ENCODE measurements at places on chromosomes 4 and X. TPM values are rescaled to one million over a fixed set of nuclear protein-coding genes. Genes with fewer than 3 reads are reported as not detected.
A peak's percentile ranks its signal among the peaks of the same experiment; 100 is the strongest.

DNA sequence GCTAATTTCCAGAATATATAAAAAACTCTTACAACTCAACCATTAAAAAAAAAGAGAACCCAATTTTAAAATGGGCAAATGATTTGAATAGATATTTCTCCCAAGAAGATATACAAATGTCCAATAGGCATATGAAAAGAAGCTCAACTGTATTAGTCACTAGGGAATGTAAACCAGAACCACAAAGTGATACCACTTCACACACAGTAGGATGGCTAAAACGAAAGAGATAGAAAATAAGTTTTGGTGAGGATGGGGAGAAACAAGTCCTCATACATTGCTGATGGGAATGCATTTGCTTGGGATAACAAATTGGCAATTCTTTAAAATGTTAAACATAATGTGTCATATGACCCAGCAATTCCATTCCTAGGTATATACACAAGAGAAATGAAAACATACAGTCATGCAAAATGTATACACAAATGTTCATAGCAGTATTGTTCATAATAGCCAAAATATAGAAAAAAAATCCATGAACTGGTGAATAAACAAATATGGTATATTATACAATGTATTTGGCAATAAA is 5.7 kb downstream of the TCEAL3 start:
- no peaks in the 10 kb centered on the region for H3K27me3 ChIP-seq
- H3K4me1 ChIP-seq: no peaks in the 10 kb centered on the region
- H3K27ac ChIP-seq: no peak overlapping the region
- no peak overlapping the region for H3K4me3 ChIP-seq

- no peak for DNase-seq
- no peak overlapping the region for H3K27ac ChIP-seq
- no peaks in the 10 kb centered on the region for H3K36me3 ChIP-seq
- H3K4me1 ChIP-seq: peaks cover 16% of the 10 kb centered on the region
- H3K4me3 ChIP-seq: no peak overlapping the region
These were observed 27.0 kb downstream of the PROM1 start for GRCh38 chr4:16056681-16057385.

DNA sequence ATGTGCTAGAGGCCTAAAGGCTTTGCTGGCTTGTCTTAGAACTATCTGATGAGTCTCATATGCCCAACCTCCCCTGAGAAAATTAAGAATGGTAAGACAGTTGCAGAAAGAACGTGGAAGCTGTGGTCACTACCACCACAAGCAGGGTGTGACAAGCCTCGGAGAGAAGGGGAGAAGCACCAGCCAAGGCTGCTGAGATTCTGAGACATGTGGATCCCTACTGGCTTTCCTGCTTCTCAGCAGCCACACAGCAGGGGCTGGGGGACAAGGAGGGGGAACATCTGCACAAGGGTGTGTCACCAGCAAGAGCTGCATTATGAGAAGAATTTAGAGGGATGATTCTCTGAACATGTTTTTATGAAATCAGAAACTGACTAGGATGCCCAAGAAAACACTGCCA is 19.4 kb downstream of the TAPT1 start:
- H3K4me3 ChIP-seq: no peak overlapping the region
- DNase-seq: no peak
- H3K27me3 ChIP-seq: no peaks in the 10 kb centered on the region
- H3K4me1 ChIP-seq: peaks cover 23% of the 10 kb centered on the region
- H3K27ac ChIP-seq: no peak overlapping the region
- peaks cover 20% of the 10 kb centered on the region for H3K36me3 ChIP-seq

GRCh38 chrX:15815779-15816437 is 25.6 kb downstream of the ZRSR2 start:
- H3K27ac ChIP-seq: no peak overlapping the region
- H3K4me1 ChIP-seq: peaks cover 10% of the 10 kb centered on the region
- H3K4me3 ChIP-seq: no peak overlapping the region
- peaks cover 53% of the 10 kb centered on the region for H3K36me3 ChIP-seq
- H3K27me3 ChIP-seq: no peaks in the 10 kb centered on the region
- DNase-seq: peak; percentile 29

DNA sequence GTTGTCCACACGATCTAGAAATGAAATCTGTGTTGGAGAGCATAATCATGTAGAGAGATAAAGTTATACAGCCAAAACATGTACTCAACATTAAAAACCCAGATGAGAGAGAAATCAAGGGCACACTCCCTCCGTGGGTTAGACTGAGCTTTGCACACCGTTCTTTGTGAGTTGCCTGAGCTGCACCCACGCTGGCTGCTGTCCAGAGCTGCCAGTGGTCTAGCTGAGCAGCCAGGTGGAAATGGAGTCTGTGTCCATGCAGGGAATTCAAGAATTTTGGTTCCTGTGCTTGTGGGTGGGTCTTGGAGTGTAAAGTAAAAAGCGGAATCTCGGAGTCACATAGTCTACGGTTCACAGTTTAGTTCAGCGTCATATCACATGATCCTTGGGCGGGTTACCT is 84.6 kb downstream of the GPR143 start:
- H3K36me3 ChIP-seq: no peaks in the 10 kb centered on the region
- no peaks in the 10 kb centered on the region for H3K4me1 ChIP-seq
- H3K27me3 ChIP-seq: no peaks in the 10 kb centered on the region
- no peak overlapping the region for H3K27ac ChIP-seq
- DNase-seq: no peak
- no peak overlapping the region for H3K4me3 ChIP-seq

DNA sequence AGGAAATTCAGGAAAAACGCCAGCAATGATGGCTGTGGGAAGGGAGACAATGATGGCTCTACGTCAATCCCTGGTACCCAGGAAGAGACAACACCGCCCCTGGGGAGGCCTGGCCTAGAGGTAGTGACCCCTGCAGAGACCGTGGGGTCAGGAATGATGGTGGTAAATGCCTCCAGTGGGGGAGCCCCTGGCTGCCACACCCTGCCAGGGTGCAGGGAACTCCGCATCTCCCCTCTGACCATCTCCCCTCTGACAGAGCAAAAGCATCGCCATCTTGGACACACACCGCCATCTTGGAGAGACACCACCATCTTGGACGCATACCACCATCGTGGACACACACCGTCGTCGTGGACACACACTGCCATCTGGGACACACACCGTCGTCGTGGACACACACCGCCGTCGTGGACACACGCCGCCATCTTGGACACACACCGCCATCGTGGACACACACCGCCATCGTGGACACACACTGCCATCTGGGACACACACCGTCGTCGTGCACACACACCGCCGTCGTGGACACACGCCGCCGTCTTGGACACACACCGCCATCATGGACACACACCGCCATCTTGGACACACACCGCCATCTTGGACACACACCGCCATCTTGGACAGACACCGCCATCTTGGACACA is 9.9 kb downstream of the ASMTL start:
- H3K27ac ChIP-seq: no peak overlapping the region
- DNase-seq: no peak
- no peaks in the 10 kb centered on the region for H3K4me1 ChIP-seq
- H3K4me3 ChIP-seq: no peak overlapping the region

- peaks cover 67% of the 10 kb centered on the region for H3K4me1 ChIP-seq
- no peak for DNase-seq
- no peaks in the 10 kb centered on the region for H3K36me3 ChIP-seq
- H3K27ac ChIP-seq: peak overlapping the region; percentile 52
- no peaks in the 10 kb centered on the region for H3K27me3 ChIP-seq
These were observed 30.0 kb downstream of the IRF2 start for GRCh38 chr4:184444215-184444952.

- H3K4me3 ChIP-seq: no peak overlapping the region
- no peak for DNase-seq
- no peak overlapping the region for H3K27ac ChIP-seq
These were observed 6.2 kb downstream of the TMEM131L start for GRCh38 chr4:153472122-153473037.

DNA sequence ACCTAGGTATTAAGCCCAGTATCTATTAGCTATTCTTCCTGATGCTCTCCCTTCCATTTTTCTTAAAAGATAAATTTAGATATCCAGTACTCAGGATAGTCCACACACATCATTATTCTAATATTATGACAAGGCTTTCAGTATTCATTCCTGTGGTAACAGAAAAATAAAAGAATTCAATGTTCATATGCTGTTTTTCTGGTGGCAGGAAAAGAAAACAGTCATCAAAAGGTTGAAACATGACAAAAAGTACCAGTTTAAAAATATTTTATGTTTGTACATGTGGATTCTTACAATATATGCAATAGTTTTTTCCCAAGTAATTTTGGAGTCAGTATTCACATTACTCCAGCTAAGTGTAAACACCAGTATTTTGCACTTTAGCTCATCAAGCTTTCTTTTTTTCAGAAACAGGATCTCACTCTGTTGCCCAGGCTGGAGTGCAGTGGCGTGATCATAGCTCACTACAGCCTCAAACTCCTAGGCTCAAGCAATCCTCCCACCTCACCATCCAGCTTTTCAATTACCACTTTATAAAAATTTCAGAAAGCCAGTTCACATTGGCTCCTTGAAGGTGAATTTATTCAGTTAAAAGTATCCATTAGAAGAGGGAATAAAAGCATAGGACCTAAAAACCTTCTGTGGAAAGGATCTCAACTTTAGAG is 2.3 kb downstream of the APBB2 start:
- H3K36me3 ChIP-seq: no peaks in the 10 kb centered on the region
- peaks cover 15% of the 10 kb centered on the region for H3K4me1 ChIP-seq
- peak overlapping the region; percentile 66 for H3K4me3 ChIP-seq
- DNase-seq: no peak
- peaks cover 4% of the 10 kb centered on the region for H3K27me3 ChIP-seq

DNA sequence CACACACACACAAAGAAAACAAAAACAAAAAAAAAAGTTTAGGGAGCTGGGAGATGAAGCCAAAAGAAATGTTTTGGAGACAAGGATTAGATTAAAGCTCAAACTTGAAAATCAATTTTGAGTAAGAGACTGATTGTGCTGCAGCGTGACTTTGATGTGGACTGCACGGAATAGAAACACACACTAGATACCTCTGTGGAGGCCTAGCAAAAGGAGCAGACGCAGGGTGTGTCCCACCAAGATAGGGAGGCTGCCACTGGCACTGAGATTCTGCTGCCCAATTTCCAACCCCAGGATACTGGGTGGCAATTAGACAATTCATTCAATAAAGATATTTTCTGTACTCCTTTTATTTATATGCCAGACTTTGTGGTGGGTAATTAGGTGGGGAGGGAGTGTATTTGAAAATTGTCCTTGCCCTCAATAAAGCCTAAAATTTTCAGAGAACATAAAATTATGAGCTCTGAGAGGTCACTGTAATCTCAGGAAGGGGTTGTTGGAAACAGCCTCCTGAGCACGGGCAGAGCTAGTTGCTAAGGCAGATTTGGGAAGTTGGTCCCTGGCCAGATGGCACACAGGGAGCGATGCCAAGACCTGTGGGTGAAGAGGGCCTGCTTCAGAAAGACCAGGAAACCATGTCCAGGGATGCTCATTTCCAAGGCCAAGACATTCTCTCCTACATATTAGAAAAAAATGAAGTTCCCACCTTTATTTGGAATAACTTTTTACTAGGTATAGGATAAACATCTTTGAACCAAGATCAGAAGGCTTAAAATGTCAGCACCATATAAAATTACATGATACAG is 1.9 kb upstream of the PPP3CA start:
- no peaks in the 10 kb centered on the region for H3K27me3 ChIP-seq
- H3K27ac ChIP-seq: no peak overlapping the region
- no peak for DNase-seq

GRCh38 chr4:131613824-131614216 is 1535.3 kb upstream of the PCDH10 start:
- H3K27me3 ChIP-seq: no peaks in the 10 kb centered on the region
- DNase-seq: no peak
- no peak overlapping the region for H3K27ac ChIP-seq

DNA sequence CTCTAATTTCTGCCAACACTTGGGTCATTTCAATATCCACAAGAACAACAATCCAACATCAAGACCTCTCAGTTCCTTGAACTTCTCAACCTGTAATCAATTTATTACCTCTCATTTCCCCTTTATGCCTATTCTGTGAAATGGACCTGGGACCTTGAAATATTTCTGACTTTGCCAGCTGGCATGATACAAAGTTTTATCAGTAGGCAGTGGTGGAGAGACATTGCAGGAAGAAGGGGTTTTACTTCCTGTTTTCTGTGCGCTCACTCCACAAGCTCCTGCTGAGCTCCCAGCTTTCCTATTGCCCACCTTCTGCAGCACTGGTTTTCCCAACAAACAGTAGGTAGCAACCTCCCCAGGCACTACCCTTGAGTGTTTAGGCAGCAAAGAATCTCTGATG is 3.5 kb upstream of the ARHGEF6 start:
- no peak for DNase-seq
- no peak overlapping the region for H3K27ac ChIP-seq
- no peaks in the 10 kb centered on the region for H3K36me3 ChIP-seq
- H3K4me1 ChIP-seq: no peaks in the 10 kb centered on the region

- no peak overlapping the region for H3K27ac ChIP-seq
- DNase-seq: no peak
- H3K4me1 ChIP-seq: no peaks in the 10 kb centered on the region
- no peaks in the 10 kb centered on the region for H3K36me3 ChIP-seq
These were observed 340.0 kb upstream of the GALNTL6 start for GRCh38 chr4:171473155-171473554.

- H3K27ac ChIP-seq: no peak overlapping the region
- no peaks in the 10 kb centered on the region for H3K36me3 ChIP-seq
- H3K27me3 ChIP-seq: no peaks in the 10 kb centered on the region
- H3K4me1 ChIP-seq: no peaks in the 10 kb centered on the region
- no peak for DNase-seq
- H3K4me3 ChIP-seq: no peak overlapping the region
These were observed 100.4 kb upstream of the FAM9B start for GRCh38 chrX:9134366-9134765.

DNA sequence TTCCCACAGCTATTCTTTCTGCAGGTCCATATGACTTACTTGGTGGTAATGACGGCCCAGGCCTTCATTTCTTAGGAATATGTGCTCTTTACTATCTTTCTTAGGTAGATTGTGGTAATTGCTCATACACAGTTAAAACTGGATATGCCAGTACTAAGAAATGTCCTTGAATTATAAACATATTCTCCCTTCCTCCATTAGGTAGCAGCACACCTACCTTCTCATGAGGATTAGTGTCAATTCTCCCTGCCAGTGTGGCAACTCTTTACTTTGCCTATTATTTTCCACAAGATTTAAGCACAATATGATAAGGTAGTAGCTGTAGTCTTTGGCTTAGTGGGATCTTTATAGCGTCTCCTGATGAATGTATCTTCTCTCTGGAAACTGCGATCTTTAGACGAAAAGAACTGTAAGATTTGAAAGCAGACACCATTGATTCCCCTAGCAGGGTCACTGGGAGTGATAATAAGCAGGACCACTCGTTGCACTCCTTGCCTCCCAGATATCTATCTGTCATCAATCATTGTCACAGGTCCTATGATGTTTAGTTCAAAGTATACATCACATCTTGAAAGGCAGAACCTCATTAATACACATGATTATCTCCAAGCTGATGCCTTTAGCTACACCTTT is 1240.7 kb downstream of the C4orf33 start:
- no peak overlapping the region for H3K4me3 ChIP-seq
- H3K27ac ChIP-seq: no peak overlapping the region
- H3K36me3 ChIP-seq: no peaks in the 10 kb centered on the region
- no peaks in the 10 kb centered on the region for H3K27me3 ChIP-seq

GRCh38 chr4:945274-946102 is 13.2 kb downstream of the TMEM175 start:
- H3K36me3 ChIP-seq: no peaks in the 10 kb centered on the region
- DNase-seq: peak; percentile 42
- peaks cover 8% of the 10 kb centered on the region for H3K4me1 ChIP-seq
- no peaks in the 10 kb centered on the region for H3K27me3 ChIP-seq
- H3K4me3 ChIP-seq: peak overlapping the region; percentile 17

SMR3B gene
- total RNA-seq: not detected

ARAP2 gene
- total RNA-seq: 39.3 TPM

MYOZ2 gene
- not detected for total RNA-seq

DDX53 gene
- not detected for total RNA-seq

SMIM43 gene
- total RNA-seq: not detected

NCAPG gene
- total RNA-seq: not detected

PLAC8 gene
- 83.8 TPM for total RNA-seq

CCDC110 gene
- total RNA-seq: 0.63 TPM

COL4A5 gene
- total RNA-seq: 35.5 TPM

UGT2B17 gene
- not detected for total RNA-seq

Measured in upper lobe of left lung (tissue), 6 donors.